NCI-H2081 treated with DMSO at 0.1 percent for 48 hours (cell line): ENCODE measurements at places on chromosomes 4 and X.

GRCh38 chr4:112451831-112452230 lies 64.1 kb downstream of the NEUROG2 start:
- no peak for DNase-seq

DNA sequence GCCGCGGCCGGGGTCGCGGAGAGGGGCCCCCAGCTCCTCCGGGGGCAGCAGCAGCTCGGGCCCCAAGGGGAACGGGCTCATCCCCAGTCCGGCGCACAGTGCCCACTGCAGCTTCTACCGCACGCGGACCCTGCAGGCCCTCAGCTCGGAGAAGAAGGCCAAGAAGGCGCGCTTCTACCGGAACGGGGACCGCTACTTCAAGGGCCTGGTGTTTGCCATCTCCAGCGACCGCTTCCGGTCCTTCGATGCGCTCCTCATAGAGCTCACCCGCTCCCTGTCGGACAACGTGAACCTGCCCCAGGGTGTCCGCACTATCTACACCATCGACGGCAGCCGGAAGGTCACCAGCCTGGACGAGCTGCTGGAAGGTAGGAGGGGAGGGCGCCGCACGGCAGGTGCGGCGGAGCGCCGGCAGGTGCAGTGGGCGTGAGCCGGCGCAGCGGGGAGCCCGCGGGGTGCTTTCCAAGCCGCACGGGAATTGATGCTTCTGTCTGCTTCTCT lies 886 bp downstream of the DCLK2 start:
- DNase-seq, result no peak

DNA sequence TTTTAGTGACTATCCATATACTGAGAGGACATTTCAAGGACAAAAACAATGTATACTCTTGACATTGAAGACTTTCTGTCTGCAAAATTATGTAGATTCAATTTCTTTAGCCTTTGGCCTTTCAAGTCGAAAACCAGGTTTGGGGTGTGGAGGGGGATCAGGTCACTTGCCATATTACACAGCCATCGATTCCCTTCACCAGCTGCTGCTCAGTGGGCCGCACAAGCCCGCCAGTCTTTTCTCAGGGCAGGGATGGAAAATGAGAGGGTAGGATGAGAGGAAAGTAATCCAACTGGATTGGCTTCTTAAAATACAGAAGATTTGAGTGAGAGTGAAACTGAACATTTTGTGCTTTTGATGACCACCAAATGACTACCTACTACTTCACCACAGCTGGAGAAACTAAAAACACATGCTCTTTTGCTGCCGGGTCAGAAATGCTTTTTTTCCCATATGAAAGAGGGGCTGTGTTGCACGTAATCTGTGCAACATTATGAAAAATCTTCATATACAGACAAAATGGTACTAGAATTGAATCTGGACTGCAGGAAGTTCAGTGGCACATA lies 51.4 kb downstream of the FHL1 start:
- no peak for DNase-seq

DNA sequence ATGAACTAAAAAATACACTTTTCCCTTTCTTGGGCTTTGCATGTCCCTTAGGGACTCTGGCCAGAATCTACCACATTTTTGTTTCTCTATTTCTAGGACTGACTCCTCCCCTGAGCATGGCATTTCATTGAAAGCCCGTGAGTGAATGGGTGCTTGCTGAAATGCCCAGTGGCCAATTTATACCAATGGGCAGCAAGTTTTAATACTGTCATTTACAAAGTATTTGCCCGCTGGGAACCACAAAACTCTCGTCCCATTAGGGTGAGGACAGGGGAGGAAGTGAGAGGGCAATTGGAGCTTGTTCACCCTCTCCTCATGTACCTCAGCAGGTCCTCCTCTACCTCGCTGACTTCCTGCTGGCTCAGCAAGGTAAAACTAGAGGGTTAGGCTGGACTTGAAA lies 1.1 kb downstream of the SRPX2 start:
- no peak for DNase-seq

DNA sequence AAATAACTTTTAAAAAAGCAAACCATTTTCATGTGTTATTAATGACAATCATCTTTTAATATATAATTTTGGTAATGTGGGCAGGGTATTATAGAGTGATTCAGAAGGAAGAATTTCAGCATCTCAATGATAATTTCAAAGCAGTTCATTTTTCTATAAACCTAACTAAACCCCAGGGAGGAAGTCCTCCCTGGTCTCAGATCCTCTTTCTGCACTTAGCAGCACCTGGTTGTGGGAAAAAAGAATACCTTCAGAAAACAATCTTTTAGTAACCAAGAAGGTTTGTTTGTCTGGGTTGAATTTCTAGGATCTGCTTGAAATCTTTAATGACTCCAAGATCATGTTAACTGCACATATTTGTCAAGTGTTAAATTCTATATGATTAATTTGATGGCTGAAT lies 29.9 kb downstream of the DKK2 start:
- no peak for DNase-seq

GRCh38 chr4:53847965-53848364 lies 216.4 kb downstream of the CHIC2 start:
- no peak for DNase-seq

GRCh38 chr4:147822128-147822527 lies 90.2 kb downstream of the ARHGAP10 start:
- DNase-seq, result no peak

DNA sequence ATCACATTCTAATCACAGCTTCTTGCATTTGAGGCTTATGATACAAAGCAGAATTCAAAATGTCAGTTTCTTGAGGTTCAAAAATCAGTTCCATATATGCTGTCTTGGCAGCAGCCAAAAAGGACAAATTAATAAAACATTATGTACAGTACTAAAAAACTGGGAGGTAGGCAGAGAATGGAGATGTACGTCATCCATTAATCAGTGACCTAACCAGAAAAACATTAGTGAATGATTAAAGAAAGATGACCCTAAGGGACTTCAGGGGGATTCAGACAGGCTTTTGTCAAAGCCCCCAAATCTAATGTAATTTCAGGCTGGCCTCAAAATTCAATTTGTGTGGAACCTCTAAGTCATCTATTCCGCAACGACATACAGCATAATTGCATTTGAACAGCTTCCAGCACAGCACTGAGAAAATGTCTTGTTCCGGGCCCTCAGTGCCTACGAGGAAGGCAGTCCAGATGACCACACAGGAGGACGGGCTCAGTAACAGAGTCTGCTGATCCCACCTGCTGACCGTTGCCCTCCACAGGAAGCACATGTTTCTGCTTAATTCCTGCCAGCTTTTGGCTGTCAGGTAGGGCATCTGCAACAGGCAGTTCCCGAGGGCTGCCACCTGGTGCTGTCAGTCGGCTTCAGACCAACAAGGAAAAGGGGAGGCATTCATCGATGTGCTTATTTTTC lies 83.8 kb upstream of the HHIP start:
- no peak for DNase-seq

DNA sequence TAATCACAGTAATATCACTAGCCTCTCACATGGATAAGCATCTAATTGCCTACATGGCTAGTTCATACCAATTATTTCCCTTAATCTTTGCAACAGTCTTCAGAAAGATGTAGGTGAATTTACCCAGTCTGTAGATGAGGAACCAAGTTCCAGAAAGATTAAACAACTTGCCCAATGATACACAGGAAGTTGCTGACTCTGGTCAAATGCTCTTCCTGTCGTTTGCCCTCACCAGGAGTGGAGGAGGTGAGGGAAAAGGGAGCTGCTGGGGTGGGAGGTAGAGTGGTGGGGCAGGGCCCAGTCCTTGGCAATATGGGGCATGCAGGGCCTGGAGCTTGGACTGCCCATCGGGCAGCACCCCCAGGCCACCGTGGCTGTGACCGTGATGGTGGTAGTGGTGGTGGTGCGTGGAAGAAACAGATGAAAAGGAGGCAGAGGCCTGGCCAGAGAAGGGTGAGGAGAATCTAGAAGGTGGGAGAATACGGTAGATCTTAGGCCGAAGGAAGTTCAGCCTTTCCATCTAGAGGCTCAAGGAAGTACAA lies 2.3 kb upstream of the KDM5C start:
- no peak for DNase-seq

- DNase-seq, result no peak
Measured at GRCh38 chr4:23819041-23819511, 70.8 kb downstream of the PPARGC1A start.
